ENCODE measurements at places on chromosomes 13 and 19.

GRCh38 chr13:110790371-110790770 is 76.9 kb downstream of the ING1 start:
- no peak for DNase-seq
- H3K27ac ChIP-seq: no peak overlapping the region
- no peak overlapping the region for H3K4me3 ChIP-seq

- H3K4me3 ChIP-seq: peak overlapping the region; percentile 32
- peak; percentile 64 for DNase-seq
- H3K36me3 ChIP-seq: no peaks in the 10 kb centered on the region
- no peaks in the 10 kb centered on the region for H3K27me3 ChIP-seq
Measured at GRCh38 chr13:66994097-66994496, 236.0 kb downstream of the PCDH9 start.

- no peak overlapping the region for H3K27ac ChIP-seq
- no peaks in the 10 kb centered on the region for H3K36me3 ChIP-seq
- no peaks in the 10 kb centered on the region for H3K27me3 ChIP-seq
- H3K4me3 ChIP-seq: no peak overlapping the region
- no peaks in the 10 kb centered on the region for H3K4me1 ChIP-seq
Measured at GRCh38 chr13:59303433-59303832, 860.3 kb downstream of the DIAPH3 start.

GRCh38 chr13:20230913-20231838 is 943 bp downstream of the GJB6 start:
- H3K4me3 ChIP-seq: no peak overlapping the region
- no peak overlapping the region for H3K27ac ChIP-seq
- H3K4me1 ChIP-seq: no peaks in the 10 kb centered on the region
- peaks cover 5% of the 10 kb centered on the region for H3K27me3 ChIP-seq
- H3K36me3 ChIP-seq: no peaks in the 10 kb centered on the region

DNA sequence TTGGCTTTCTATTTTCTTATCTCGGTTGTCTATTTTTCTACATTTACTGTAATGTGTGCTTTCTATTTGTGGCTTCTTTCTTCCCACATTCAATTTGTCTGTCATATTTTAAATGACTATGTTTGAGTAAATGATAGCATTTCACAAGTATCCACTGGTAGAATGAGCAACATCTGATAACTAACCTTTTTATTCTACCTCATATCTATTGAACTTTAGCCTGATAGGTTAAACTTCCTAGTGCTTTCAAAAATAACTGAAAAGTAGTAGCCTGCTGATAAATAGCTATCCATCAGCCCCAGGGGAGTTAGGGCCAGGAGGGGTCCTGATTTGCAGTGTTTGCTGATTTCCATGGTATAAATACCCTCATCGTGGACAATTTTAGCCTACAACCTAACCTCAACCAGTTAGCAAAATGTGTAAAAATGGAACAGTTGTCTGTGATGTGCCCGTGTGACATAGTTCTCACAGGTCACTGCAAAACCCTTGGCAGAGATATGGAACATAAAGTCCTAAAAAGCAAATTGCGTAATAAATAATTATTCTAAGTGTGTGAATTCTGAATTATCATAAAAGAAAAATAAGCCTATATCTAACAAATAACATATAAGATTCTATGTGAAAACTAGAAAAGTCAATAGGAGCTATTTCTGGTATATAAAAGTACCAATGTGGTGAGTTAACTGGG is 32.1 kb downstream of the KCTD12 start:
- H3K27me3 ChIP-seq: no peaks in the 10 kb centered on the region
- H3K27ac ChIP-seq: peak overlapping the region; percentile 66

GRCh38 chr19:560121-560520 is 12.3 kb upstream of the BSG start:
- no peak overlapping the region for H3K27ac ChIP-seq
- no peaks in the 10 kb centered on the region for H3K36me3 ChIP-seq
- H3K4me3 ChIP-seq: no peak overlapping the region
- peaks cover 7% of the 10 kb centered on the region for H3K4me1 ChIP-seq

DNA sequence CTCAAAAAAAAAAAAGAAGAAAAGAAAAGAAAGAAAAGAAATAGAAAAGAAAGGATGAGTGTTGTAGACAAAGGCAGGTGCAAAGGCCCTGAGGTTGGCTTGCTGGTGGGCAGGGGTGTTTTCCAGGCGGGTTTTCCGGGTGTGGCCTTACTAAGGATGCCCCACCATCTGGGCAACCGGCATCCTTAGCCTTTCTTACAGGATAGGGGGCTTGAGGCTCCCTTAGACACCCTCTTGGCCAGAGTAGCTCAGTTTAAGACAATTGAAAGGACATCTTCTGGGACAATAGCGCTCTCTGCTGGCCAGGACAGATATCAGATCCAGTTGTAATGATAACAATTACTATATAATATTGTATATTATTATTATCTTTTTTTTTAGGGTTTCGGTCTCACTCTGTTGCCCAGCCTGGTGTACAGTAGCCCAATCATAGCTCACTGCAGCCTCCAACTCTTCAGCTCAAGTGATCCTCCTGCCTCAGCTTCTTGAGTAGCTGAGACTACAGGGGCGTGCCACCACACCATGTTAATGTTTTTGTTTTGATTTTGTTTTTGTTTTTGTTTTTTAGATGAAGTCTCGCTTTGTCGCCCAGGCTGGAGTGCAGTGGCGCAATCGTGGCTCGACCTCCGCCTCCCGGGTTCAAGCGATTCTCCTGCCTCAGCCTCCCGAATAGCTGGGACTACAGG is 1.4 kb upstream of the QTRT1 start:
- no peak for DNase-seq
- no peaks in the 10 kb centered on the region for H3K36me3 ChIP-seq
- no peak overlapping the region for H3K4me3 ChIP-seq
- H3K4me1 ChIP-seq: no peaks in the 10 kb centered on the region

- H3K4me3 ChIP-seq: peak overlapping the region; percentile 98
- H3K4me1 ChIP-seq: no peaks in the 10 kb centered on the region
- peak overlapping the region; percentile 87 for H3K27ac ChIP-seq
- no peaks in the 10 kb centered on the region for H3K36me3 ChIP-seq
- H3K27me3 ChIP-seq: no peaks in the 10 kb centered on the region
Measured at GRCh38 chr19:47610902-47611301, 2.0 kb downstream of the BICRA start.

DNA sequence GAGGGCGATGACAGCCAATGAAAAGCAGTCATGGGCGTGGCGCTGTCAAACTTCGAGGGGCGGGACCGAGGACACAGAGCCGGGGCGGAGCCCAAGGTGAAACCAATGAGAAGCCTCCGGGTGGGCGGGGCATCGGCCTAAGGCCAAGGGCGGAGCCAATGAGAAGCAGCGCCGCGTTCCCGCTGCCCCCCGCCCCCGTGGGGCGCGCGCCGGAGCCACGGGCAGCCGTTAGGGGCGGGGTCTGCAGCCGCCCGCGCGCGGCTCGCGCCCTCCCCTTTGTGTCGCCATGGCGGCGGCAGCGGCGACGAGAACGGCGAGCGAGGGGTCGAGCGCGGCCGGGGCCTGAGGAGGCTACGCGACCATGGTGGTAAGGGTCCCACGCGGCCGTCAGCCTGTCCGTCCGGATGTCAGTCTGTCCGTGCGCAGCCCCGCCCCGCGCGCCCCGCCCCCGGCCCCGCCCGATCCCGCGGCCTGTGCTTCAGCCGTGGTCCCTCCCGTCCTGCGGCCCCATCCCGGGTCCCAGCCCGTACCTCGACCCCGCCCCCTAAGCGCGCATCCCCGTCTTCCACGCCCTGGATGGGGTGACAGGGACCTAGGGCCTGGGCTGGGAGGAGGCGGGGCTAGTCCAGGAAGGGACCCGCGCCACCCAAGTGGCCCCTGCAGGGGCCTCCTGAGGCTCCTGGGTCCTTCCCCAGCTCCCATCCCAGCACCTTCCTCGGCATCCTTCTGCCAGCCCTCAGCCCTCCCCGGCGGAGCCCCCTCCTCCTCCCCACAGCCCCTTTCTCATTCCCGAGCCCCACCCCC is at the start of gene ARHGAP33:
ARHGAP33 (plus strand) TSS at position 267 of the 804 bp plus-strand sequence; CDS start at position 362, 95 bp downstream.
- DNase-seq: peak; percentile 98
- peaks cover 4% of the 10 kb centered on the region for H3K4me1 ChIP-seq
- no peaks in the 10 kb centered on the region for H3K27me3 ChIP-seq
- H3K36me3 ChIP-seq: no peaks in the 10 kb centered on the region
- peak within 1 kb of the TSS; percentile 36 for H3K27ac ChIP-seq

DNA sequence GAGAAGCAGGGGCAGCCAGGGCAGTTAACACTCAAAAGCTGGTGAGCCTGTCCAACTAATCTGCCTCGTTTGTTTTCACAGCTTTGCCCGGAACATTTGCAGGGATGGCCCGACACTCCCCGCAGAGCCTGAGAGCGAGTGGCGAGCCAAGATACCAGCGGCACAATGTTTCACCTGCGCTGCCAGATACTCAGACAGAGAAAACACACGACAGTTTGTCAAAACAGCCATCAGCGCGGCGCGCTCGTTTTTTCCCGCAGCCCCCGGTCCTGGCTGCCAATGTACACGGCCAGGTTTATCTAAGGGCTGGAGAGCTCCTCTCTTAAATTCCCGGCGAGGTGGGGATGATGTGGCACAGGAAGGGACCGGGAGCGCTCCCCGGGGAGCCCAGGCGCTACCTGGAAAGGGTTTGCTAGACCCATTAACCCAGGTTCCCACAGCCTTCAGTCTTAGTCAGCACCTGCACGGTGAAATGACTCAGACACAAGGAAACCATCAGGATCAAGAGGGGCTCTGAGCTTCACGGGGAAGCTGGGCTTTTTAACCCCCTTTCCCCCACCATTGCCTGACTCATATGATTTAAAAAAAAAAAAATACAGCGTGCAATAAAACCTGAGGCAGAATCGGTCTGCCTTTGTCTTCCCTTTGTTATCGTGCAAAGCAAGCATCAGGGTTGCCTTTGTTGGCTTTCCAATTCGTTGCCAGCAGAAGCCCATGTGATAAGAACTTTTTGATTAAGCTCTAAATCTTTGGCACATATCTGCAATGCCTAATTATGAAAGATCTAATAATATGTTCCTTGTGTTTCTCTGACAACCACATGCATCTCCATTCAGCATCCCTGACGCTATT is 186.2 kb downstream of the EFNB2 start:
- H3K36me3 ChIP-seq: no peaks in the 10 kb centered on the region
- no peaks in the 10 kb centered on the region for H3K27me3 ChIP-seq
- H3K4me3 ChIP-seq: peak overlapping the region; percentile 59
- no peak overlapping the region for H3K27ac ChIP-seq
- no peaks in the 10 kb centered on the region for H3K4me1 ChIP-seq
- no peak for DNase-seq

GRCh38 chr19:19057720-19058119 is 6.1 kb upstream of the SLC25A42 start:
- H3K4me3 ChIP-seq: no peak overlapping the region
- H3K4me1 ChIP-seq: no peaks in the 10 kb centered on the region
- no peak overlapping the region for H3K27ac ChIP-seq
- H3K27me3 ChIP-seq: no peaks in the 10 kb centered on the region

- H3K27me3 ChIP-seq: no peaks in the 10 kb centered on the region
- DNase-seq: no peak
- no peaks in the 10 kb centered on the region for H3K36me3 ChIP-seq
Measured at GRCh38 chr13:36998624-36999041, 507 bp downstream of the ALG5 start.

DNA sequence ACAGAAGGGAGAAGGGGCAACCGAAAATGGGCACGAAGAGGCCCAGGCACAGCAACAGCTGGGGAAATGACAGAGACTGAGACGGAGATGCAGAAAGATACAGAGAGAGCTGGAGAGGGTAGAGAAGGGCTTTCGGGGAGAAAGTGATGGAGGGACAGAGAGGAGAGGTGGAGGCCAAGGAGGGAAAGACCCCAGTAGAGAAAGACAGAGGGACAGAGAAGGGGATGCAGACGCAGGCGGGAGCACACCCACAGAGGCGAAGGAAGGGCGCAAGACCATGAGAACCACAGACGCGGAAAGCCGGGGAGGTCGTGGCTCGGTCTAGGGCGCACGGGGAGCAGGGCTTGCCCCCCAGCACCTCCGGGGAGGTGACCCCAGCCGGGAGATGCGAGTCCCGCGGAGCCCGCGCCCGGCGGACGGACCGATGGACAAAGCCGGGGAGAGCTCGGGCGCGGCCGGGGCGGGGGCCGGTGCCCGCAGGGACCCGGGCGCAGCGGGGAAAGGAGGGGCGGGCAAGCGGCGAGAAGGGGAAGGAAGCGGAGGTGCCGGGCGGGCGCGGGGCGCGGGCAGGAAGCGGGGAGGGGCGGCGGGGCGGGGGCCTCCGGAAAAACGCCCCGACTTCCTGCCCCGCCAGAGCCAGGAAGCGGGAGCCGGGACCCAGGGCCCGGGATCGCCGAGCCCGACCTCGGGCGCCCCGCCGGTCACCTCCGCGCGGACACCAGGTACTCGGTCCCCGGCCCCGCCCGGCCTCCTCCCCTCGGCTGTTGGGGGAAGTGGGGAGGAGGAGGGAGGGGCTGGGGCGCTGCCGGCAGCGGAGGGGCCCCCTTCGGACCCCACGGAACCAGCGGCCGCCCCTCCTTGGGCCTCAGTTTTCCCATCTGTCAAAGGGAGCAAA is at the start of gene ARHGEF1:
ARHGEF1 (plus strand) TSS at position 617 of the 895 bp plus-strand sequence. CDS start 4,899 bp downstream, outside the sequence.
- H3K36me3 ChIP-seq: no peaks in the 10 kb centered on the region
- H3K27me3 ChIP-seq: no peaks in the 10 kb centered on the region
- no peak for DNase-seq

DNA sequence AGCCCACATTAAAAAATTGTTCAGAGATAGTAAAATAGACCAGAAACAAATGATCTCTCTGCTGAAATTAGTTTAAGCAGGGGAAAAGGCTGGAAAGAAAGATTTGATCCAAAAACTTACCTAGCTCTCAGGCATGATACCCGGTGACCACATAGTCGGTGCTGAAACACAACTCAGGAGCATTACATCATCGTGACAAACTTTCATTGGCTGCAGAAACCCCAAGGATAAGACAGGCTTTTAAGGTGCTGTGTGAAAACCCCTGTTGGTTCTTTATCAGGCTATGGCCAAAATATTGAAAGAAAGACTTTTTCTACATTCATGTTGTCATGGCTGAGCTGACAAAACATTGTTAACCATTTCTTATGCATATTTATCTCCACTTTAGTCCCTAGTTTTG is 171.7 kb upstream of the KLF12 start:
- no peaks in the 10 kb centered on the region for H3K27me3 ChIP-seq
- no peak for DNase-seq
- no peak overlapping the region for H3K27ac ChIP-seq
- H3K4me3 ChIP-seq: no peak overlapping the region
- no peaks in the 10 kb centered on the region for H3K4me1 ChIP-seq

DNA sequence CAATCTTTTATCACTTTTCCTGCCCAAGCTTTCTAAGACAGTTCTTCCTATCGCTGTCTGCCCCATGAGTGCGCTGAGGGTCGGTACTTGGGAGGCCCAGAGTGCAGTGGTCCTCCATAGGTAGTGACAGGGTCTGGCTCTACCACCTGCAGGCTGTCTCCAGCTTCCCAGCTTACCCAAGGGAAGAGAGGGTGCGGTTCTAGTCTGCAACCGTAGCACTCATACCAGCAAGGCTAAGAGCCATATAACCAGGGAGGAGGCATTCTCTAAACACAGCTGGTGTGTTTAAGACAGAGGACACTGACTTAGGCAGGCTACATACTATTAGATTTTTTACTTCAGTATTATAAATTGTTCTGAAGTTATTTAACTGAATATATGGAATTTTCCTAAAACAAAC is 8.2 kb downstream of the PROZ start:
- no peaks in the 10 kb centered on the region for H3K4me1 ChIP-seq
- H3K27ac ChIP-seq: no peak overlapping the region
- no peak overlapping the region for H3K4me3 ChIP-seq
- no peaks in the 10 kb centered on the region for H3K36me3 ChIP-seq
- no peak for DNase-seq
- H3K27me3 ChIP-seq: peaks cover 9% of the 10 kb centered on the region
